Substantia nigra (tissue), 51 donors: ENCODE measurements at places on chromosomes 13 and 19.
A peak's percentile ranks its signal among the peaks of the same experiment; 100 is the strongest.

GRCh38 chr19:16207490-16208025, 9.8 kb downstream of the AP1M1 start:
- no peak for DNase-seq

GRCh38 chr13:44739539-44739938, 163.4 kb upstream of the TSC22D1 start:
- DNase-seq, result no peak

DNA sequence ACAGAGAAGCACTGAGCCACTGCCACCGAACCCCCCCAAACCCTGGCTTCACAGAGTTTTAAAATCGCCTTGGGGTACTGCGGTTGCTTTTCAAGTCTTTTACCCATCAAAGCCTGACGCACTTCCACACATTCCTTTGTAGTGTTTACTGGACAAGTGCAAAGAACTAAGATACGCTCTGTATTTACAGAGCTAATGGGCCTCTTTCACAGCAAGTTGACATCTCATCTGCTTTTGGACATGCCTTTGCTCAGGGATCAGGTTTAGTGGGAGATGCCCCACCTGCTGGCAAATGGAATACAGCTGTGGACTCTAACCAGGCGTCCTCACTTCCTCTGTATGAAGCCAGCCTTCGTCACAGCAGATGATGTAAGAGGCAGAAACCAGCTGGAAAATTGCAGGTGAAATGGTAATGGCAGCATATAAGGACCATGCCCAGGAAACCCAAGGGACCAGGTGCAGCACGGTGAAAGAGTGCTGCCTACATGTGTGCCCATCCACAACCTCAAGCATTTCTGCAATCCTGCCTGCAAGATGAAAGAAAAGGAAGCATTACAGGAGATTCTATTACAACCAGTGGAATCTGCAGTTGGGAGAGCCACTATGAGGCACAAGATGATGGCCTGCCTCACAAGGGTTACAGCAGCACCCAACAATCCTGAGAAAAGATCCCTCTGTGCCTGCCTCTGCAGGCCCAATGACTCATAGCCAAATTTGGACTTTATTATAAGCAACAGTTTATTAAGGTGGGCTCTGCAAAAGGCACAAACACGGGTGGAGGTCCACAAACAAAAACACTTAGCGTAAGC, 34.7 kb downstream of the BRD4 start:
- DNase-seq, result no peak

GRCh38 chr13:52650731-52651130, 1.9 kb upstream of the SUGT1 start:
- DNase-seq, result no peak

DNA sequence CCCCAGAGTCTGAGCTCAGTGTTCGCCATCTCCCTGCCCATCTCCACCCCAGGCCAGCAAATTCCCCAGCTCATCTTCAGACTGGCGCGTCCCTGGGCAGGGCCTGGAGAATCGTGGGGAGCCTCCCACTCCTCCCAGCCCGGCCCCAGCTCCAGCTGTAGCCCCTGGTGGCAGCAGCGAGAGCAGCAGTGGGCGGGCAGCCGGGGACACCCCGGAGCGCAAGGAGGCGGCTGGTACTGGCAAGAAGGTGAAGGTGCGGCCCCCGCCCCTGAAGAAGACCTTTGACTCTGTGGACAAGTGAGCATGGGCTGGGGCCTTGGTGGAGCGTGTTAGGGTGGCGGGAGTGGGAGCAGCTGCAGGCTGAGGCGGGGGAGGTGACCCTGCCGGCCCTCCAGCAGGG, 8.4 kb upstream of the PRR19 start:
- no peak for DNase-seq

DNA sequence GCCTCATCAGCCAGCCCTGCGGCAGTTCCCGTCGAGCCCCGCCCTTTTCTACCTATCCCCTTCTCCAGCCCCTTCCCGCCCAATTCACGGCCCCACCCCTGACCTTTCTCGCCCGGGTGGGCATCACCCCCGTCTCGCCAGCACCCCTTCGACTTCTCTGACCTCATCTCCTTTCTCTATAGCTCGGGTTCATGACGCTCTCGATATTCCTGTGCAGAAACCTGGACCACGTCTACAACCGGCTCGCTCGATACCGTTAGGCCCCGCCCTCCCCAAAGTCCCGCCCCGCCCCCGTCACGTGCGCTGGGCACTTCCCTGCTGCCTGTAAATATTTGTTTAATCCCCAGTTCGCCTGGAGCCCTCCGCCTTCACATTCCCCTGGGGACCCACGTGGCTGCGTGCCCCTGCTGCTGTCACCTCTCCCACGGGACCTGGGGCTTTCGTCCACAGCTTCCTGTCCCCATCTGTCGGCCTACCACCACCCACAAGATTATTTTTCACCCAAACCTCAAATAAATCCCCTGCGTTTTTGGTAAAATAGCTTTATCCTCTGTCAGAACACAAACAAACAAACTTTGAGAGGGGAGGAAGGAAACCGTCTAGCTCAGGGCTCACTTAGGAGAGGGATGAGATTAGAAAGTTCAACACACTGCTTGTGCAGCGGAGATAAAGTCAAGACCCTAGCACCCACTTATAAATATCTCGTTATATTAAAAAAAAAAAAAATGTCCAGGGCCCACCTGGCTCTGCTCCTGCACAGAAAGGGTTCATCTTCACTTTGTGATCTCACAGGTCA, 5.1 kb downstream of the CD37 start:
- DNase-seq, result no peak

DNA sequence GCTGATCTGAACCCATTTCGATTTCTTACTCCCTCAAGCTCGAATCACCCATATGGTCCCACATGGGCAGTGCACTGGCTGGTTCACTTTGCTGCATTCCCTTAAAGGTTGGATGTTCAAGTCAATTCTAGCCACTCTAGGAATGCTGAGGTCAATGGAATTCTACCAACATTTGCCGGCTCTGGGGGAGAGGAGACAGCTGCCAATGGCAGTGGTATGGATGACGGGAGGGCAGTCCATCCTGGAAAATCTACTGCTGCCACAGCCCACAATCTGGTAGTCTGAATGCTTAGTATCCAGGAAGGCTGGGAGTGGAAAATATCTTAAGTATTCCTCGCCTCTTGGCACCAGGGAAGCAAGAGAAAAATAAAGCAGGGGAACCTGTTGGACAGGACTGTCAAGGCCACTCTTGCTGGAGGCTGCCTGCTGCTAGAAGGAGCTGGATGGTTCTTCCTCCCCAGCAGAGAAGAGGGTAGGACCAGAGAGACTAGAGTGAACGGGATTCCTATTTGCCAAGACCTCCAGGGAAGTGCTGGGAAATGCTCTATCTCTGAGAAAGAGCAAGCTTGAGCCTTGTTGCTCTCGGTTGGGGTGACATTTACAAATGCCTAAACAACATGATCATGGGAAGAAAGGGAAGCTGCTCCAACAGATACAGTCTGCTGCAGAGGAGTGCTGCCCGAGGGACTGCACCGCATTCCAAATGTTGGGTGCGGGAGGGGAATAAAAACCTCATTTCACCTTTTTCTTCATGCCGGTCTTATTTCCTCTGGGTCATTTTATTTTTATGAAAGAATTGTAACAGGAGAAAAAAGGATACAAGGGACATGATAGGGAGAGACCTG, 20.7 kb upstream of the HMGB1 start:
- DNase-seq, result no peak

GRCh38 chr13:33696530-33696929, 121.4 kb upstream of the RFC3 start:
- no peak for DNase-seq

GRCh38 chr13:25764378-25764777, 287.4 kb downstream of the SHISA2 start:
- DNase-seq, result no peak

DNA sequence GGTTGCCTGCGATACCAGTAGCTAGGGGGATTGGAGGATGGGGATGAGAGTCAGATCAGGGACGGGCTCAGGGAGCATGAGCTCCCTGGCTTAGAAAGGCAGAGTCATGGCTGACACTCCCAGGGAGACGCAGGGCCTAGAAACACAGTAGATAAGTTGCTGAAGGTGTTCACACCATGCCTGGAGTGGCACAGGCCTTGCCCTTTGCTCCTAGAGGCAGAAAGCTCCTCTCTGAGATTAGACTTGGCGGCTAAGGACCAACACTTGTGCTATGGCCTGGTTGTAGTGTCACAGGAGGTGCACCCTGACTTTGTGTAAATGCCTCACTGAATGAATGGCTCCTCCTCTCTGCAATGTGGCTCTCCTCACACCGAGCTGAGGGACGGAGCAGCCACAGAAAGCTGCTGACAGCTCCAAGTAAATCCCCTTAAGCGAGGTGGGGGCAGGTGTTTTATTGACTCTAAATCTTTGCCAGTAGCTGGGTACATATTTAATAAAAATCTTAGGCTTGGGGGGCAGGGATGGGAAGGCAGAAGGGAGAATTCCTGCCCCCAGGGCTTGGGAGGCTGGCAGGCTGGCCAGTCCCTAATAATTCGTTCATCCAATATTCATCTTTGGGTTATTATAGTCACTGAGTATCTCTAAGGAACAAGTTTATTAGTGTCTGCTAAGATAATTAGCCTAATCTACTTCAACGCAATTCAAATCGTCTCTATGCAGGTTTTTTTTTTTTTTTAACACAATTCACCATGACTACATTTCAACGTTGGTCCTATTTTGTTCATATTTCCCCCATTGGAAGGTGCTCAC, 54.9 kb downstream of the SIAH3 start:
- DNase-seq, result no peak

DNA sequence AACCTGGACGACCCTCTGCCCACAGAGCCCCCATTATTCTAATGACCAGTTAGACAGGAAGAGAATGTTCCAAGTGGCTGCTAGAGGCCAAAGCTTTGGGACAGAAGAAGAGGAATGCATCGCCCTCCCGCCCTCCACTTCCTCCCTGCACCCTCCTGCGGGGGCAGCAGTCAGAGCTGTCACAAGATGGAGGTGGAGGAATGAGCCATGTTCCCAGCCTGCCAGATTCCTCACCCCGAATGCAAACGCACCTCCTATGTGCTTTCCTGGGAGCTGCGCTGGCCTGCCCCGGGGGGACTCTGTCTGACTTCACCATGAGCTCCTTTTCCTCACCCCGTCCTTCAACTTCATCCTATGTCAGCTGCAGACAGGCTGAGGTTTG, 1.7 kb downstream of the YJEFN3 start:
- DNase-seq, result no peak

DNA sequence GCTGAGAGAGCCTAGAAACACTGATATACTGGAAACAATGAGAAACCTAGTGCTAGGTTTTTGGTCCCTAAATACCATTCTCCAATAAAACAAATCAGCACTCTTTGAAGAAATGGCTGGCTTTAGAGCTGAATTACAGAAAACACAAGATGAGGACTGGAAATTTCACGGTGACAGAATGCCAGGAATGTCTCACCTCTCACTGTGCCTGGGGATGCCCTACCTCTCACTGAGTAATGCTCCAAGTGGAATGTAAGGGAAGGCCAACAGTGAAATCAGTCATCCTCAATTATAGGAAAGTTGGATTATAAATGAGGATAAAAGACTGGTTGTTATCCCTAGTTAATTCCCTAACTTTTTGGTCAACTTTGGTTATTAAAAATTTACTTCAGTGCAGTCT, 259.0 kb downstream of the NALCN start:
- no peak for DNase-seq

- DNase-seq, result no peak
Observed at GRCh38 chr19:45462174-45462573, 5.6 kb upstream of the FOSB start.

GRCh38 chr13:45781553-45782326, 69.8 kb downstream of the SIAH3 start:
- no peak for DNase-seq

- no peak for DNase-seq
Observed at GRCh38 chr13:77397636-77398035, 70.7 kb upstream of the MYCBP2 start.

GRCh38 chr19:6066661-6067646, 43.3 kb downstream of the RFX2 start:
- DNase-seq, result peak; percentile 60

DNA sequence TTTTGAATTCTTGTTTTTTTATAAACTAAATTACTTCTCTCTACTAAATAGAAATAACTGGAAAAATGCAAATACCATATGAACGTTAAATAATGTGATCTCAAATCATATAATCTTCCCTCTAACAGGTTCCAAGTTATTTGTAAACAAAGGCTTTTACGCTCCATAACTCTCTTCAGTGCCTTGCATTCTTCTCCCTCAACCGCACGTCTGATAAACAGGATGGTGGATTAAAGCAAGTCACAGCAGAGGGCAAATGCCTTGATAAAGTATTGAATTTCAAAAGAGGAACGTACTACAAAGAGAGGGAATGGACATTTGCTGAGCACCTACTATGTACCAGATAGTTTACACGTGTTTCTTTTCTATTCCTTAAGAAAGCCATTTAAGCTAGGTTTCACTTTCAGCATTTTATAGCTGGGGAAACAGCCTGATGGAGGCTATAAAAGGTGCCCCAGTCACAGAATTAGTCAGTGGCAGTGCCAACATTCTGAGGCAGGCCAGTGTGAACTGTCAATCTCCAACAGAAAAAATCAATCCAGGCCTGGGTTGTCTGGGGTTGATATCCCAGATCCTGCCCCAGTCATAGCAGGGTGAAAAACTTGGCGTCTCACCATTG, 15.8 kb downstream of the MRPS31 start:
- DNase-seq, result no peak

GRCh38 chr19:1489463-1490310, 463 bp downstream of the PCSK4 start:
- no peak for DNase-seq

DNA sequence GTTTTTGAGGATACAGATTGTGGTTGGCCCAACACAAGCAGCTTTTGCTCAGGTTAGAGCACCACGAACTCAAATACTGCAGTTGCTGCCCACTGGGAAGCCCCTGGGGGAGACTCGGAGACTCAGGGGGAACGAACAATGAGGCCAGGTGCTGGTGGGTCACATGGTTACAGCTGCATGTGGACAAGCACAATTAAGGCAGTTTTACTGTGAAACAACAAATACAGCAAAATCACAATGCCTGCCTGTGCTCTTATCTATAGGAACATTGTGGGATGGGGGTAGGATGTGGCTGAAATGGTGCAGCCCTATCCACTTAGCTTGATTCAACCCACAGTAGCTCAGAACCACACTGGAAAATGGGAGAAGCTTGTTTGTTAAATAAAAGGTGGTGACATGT, 119.7 kb upstream of the SPATA13 start:
- DNase-seq, result no peak

- DNase-seq, result no peak
Observed at GRCh38 chr19:7618771-7619510, 10.4 kb downstream of the XAB2 start.

- DNase-seq, result no peak
Observed at GRCh38 chr19:42114412-42114811, 17.8 kb downstream of the POU2F2 start.

DNA sequence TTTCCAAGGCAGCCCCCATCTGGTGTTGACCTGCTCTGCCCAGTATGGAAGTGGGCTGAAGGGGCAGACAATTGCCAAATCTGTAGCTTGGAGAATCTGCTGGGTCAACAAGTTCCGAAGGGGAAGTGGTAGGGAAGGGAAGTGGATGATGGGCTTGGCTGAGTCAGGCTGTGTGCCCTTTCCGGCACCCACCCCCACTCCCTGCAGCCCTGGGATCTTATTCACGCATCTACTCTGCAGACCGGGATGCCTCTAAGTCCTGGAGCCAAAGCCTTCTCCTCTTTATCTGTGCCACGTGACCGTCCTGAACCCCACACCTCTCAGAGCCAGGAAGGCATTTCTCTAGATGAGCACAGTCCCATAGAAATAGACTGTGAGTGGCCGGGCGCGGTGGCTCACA, 7.5 kb upstream of the C5AR2 start:
- DNase-seq, result no peak

- DNase-seq, result no peak
Observed at GRCh38 chr13:77372275-77372674, 45.4 kb upstream of the MYCBP2 start.
